ENCODE measurements at places on chromosomes 4 and X.

DNA sequence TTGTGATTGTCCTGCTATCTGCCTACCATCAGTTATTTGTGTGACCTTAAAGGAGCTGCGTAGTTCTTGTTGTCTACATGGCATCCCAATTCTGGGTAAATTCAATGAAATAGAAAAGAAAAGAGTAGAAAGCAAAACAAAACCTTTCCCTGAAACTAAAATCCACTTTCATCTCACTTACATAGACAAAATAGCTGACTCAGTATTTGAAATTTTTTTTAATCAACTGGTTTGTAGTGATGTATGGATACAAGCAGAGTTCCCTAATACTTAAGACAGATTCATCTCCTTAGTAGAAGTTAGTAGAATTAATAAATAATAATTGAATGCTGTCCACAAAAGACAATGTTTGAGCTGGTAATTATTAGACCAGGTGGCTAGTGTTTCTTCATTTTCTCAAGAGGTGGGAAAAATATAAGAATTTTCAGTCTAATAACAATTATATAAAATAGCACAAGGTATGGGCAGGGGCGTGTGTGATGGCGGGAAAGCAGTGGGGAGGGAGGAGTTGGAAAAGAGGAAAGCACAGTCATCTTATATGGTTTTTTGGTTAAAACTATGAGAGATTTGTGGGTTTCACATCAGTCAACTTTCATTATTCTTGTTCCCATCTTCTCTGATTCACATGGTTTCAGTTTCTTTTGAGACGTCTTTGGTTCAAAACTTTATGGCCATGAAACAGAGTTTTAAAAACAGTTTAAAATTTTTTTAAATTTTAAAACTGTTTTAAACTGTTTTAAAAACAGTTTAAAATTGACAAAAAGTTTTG, 275.2 kb downstream of the SPRY1 start:
- no peak for DNase-seq

DNA sequence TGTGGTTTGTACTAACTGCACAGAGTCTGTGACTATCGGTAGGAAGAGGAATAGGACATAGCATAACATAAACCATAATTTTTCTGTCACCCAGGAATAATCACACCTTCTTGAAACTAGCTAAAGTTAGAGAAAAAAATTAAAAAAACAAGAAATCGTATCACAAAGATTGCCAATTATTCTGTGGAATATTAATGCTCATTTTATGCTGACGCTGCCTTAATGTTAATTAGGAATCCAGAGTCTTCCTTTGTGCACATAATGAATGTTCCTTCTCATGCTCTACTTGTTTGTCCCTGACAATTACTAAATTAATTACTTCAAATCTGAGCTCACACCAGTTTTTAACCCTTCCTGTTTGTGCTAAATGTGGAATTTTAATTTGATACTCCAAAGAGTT, 772.7 kb upstream of the EPHA5 start:
- DNase-seq, result no peak

- no peak for DNase-seq
Measured at GRCh38 chrX:95218976-95219375, 1465.7 kb upstream of the DIAPH2 start.

DNA sequence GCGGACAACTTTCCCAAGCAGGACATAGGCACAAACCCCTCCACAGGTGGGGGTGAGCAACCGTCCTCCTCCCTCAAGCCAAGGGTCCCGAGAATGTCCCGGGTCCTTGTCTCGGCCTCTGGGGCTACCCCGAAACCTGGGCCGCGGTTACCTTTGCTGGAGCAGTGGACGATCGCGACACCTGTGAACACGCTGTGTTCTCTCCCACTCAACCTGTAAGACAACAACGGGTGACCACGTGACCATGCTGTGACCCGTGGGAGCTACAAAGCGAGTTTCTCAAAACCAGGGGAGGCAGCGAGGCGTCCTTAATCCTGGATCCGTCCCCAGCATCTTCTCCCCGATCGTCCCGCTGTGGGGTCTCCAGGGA, 17.9 kb downstream of the ASMTL start:
- DNase-seq, result no peak

DNA sequence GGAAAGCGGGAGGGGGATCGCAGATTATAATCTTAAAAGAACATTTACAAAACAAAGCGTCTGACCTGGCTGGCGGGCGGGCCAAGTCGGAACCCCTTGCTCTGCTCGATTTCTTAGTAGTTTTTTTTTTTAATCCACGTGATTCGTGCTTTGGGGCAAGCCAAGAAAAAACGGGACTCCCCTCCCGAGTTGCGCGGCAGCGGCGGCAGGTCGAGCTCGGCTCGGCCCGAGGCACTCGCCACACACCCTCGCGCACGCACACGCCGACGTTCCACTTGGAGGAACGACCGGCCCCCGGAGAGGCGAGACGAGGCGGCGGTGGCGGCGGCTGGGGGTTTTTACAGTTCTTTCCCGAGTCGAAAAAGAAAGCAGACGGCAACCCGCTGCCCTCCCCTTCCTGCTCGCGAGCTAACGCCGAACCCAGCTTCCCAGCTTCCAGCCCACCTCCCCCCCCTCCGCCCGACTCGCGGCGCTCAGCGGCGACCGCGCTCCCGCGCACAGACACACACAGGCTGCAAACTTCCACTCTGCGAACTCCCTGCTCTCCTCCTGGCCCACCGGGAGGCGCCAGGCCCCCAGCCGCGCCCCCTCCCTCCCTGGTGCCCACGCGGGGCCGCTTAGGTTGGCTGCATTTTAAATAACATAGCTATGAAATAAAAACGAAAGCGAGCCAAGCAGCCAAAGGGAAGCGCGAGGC, 1.2 kb downstream of the BCOR start:
- DNase-seq, result no peak

DNA sequence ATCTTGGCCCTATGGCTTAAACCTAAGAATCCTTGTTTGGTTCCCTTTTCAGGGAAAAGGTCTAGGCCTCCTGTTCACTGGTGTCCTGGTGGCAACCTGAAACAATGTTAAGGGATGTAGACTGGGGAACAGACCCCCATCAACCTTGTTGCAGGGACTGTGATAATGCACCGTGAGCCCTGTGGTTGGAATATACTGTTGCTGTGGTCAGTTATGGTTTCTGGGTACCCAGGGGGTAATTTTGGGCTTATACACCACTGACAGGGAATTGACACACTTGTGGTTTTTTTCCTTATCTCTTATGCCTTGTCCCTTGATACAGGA, 64.0 kb upstream of the WDR1 start:
- DNase-seq, result no peak

GRCh38 chr4:145881576-145881975, 57.0 kb downstream of the ZNF827 start:
- DNase-seq, result no peak

DNA sequence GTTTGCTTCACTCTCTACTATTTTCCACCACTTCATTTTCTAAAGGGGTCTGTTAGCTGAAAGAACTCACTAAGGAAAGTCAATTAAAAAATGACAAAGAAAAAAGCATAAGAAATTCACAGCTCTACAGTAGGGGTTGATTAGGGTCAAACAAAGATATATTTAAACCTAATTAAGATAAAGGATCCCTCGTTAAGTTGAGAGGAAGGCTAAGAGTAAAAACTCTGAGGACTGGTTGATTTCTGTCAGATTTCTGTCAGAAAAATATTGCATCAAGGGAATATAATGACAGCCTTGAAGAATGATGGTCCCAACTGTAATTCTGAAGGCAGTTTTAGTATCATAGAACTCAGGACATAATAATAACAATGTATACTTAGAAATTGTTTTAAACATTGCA, 218.0 kb downstream of the QDPR start:
- no peak for DNase-seq

GRCh38 chr4:108636246-108636645, 14.2 kb upstream of the OSTC start:
- DNase-seq, result no peak

- no peak for DNase-seq
Measured at GRCh38 chr4:173005912-173006633, 162.5 kb upstream of the GALNT7 start.

DNA sequence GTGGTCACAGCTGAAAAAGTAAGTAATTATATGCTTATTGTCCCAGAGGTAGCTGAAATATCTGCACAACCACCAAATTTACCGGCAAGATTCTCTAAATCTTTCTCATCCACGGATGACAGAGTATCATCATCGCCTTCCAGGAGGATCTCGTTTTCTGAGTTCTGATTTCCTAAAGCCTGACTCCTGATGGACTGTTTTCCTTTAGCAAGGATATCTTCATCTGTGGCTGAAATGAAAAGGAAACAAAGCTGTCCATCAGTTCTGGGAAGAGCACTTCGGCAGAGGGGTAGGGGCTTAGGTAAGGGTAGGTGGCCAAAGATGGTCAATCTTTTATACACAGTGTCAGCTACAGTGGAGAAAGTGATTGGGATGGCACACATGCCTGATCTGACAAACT, 8.7 kb downstream of the MAB21L2 start:
- no peak for DNase-seq

GRCh38 chr4:174274436-174274835, 9.0 kb downstream of the FBXO8 start:
- no peak for DNase-seq

DNA sequence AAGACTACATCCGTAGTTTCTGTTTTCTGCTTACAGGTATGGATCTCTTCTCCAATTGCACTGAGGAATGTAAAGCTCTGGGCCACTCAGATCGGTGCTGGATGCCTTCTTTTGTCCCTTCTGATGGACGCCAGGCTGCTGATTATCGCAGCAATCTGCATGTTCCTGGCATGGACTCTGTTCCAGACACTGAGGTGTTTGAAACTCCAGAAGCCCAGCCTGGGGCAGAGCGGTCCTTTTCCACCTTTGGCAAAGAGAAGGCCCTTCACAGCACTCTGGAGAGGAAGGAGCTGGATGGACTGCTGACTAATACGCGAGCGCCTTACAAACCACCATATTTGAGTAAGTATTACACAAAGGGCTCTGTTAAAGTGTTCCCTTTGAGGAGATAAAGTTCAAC, 13.8 kb downstream of the PCDH10 start:
- no peak for DNase-seq

DNA sequence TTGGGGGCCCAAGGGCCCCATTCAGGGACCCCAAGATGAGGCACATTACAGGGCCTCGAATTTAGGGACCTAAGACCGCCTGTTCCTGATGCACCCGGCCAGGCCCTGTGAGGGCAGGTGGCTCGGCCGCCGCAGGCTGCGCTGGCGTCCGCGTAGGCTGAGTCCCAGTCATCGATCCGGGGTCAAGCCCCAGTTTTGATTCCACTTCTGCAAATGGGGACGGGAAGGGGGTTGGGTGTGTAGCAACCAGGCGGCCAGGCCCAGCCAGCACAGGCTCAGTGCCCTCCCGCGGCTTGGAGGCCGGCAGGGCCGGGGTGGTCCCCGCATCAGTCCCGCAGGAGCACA, 327 bp downstream of the PNPLA4 start:
- no peak for DNase-seq

- DNase-seq, result no peak
Measured at GRCh38 chr4:173167758-173168395, 734 bp upstream of the GALNT7 start.

- DNase-seq, result no peak
Measured at GRCh38 chr4:36189511-36190226, 54.6 kb downstream of the ARAP2 start.

DNA sequence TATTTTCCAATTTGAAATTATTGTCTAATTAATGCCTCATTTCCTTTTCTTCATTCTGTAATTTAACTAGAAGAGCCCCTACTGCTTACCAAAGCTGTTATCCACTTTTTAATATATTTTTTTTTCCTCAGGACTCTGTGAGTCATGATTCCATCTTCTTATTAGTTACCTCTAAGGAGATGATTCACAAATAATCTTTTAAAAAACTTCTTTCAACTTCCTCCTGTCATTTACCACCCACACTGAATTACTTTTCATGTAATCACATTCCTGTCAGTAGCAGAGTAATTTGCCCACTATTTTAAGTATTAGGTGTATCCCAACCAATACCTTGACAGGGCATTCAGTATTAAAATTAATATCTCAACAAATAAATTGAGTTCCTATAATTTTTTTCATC, 470.9 kb upstream of the ADGRL3 start:
- DNase-seq, result no peak

DNA sequence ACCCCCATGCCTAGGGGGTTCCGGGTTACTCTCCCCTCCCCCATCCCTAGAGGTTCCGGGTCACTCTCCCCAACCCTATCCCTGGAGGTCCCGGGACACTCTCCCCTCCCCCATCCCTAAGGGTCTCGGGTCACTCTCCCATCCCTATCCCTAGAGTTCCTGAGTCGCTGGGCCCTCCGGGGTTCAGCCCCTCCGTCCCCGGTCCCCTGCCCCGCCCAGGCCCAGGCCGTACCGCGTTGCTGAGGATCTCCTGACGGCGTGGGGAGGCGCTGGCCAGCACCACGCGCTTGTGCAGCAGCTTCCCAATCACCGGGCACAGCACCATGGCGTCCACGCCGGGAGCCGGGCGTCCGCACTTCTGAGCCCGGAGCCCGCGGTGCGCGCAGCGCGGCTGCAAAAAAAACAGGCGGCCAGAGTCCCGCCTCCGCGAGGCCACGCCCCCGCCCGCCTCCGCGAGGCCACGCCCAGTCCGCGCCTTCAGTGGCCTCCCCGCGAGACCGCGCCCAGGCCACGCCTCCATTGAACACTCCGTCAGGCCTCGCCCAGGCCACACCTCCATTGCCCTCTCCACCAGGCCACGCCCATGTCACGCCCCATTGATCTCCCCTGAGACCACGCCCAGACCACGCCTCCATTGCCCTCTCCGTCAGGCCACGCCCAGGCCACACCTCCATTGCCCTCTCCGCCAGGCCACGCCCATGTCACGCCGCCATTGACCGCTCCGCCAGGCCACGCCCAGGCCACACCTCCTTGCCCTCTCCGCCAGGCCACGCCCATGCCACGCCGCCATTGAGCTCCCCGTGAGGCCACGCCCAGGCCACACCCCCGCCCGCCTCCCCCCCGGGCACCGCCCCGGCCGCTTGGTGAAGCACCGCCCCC, at the start of gene ASMTL:
Gene ASMTL (minus strand): TSS at position 394 of the 879 bp plus-strand sequence. CDS start 69 bp downstream, at position 325.
- peak; percentile 100 for DNase-seq

DNA sequence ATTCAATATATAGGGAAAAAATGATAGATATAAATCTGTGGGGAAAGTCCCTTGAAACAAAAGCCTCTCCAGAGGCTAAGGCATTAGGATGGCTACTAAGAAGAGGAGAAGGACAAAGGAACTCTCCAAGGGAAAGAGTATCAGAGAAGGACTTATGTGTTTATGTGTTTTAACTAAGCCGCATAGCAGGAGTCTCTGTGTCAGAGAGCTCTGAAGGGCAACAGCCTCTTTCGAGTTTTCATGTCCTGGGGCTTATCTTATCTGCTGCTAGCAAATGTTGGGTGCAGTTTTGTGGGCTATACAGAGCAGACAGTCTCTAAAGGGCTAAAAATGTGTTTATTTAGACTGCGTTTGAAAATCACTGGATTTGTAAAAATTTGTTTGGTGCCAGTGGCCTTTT, 1145.6 kb upstream of the DIAPH2 start:
- DNase-seq, result no peak

DNA sequence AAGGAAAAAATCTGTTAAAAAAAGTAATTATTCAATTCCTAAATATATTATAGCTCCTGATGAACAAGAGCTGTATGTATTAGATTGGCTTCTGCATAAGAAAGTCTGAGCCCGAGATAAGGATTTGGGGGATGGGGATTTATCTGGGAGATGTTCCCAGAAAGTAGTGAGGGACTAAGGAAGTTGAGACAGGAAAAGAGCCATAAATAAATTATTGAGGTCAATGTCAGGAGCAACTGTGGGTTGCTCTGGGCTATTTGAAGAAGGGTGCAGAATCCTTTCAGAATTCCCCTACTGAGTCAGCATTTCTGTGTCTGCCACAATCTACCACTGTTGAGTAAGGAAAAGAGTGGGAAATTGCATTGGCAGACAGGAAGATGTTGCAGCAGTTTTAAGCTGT, 3.1 kb upstream of the TDO2 start:
- DNase-seq, result no peak

GRCh38 chr4:83358410-83358809, 23.8 kb upstream of the HPSE start:
- no peak for DNase-seq

- no peak for DNase-seq
Measured at GRCh38 chr4:27414887-27415731, 554.5 kb downstream of the STIM2 start.
